ENCODE measurements at places on chromosomes 3 and 15. TPM values are rescaled to one million over a fixed set of nuclear protein-coding genes. Genes with fewer than 3 reads are reported as not detected.

- no peak for DNase-seq
- H3K27me3 ChIP-seq, result no peaks in the 10 kb centered on the region
- peak overlapping the region; percentile 51 for H3K4me3 ChIP-seq
- no peaks in the 10 kb centered on the region for H3K4me1 ChIP-seq
- no peaks in the 10 kb centered on the region for H3K36me3 ChIP-seq
Observed at GRCh38 chr3:197003461-197004385, 25.9 kb downstream of the MELTF start.

- H3K36me3 ChIP-seq, result no peaks in the 10 kb centered on the region
- peak overlapping the region; percentile 98 for H3K27ac ChIP-seq
- no peaks in the 10 kb centered on the region for H3K27me3 ChIP-seq
Observed at GRCh38 chr3:195441476-195441991, 1.3 kb downstream of the ACAP2 start.

Gene SLC28A1
- total RNA-seq, result 0.22 TPM

DNA sequence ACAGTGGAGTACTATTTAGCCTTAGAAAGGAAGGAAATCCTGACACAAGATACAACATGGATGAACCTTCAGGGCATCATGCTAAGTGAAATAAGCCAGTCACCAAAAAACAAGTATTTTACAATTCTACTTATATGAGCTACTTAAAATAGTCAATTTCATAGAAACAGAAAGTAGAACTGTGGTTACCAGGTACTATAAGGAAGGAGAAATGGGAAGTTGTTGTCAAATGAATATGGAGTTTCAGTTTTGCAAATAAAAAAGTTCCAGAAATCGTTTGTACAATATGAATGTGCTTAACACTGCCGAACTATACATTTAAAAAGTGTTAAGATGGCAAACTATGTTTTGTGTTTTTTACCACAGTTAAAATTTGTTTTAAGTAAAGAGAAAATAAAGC lies 26.8 kb downstream of the TRANK1 start:
- no peaks in the 10 kb centered on the region for H3K4me1 ChIP-seq
- H3K36me3 ChIP-seq, result no peaks in the 10 kb centered on the region
- H3K4me3 ChIP-seq, result no peak overlapping the region
- no peaks in the 10 kb centered on the region for H3K27me3 ChIP-seq
- H3K27ac ChIP-seq, result no peak overlapping the region

Gene ACAA1
- total RNA-seq, result 83.3 TPM

Gene TMEM108
- not detected for total RNA-seq

Gene SPTSSB
- not detected for total RNA-seq

All from tibial nerve (tissue), 4 donors.